ENCODE measurements at places on chromosomes 11 and 22. TPM values are rescaled to one million over a fixed set of nuclear protein-coding genes. Genes with fewer than 3 reads are reported as not detected.

SLC35F2 gene
- 14.0 TPM for polyA plus RNA-seq

TMEM25 gene
- 27.0 TPM for polyA plus RNA-seq

OR52N4 gene
- not detected for polyA plus RNA-seq

SLC17A6 gene
- not detected for polyA plus RNA-seq

RPL3 gene
- polyA plus RNA-seq: 3,002 TPM

ASRGL1 gene
- 50.6 TPM for polyA plus RNA-seq

SLC22A24 gene
- 0.55 TPM for polyA plus RNA-seq

GGTLC2 gene
- 0.26 TPM for polyA plus RNA-seq

APOA1 gene
- polyA plus RNA-seq: 53.5 TPM

GLB1L2 gene
- 19.8 TPM for polyA plus RNA-seq

DDB1 gene
- polyA plus RNA-seq: 225 TPM

FOLH1 gene
- 18.5 TPM for polyA plus RNA-seq

NNMT gene
- polyA plus RNA-seq: 3.0 TPM

DEFB131B gene
- polyA plus RNA-seq: 2.6 TPM

MS4A3 gene
- 0.34 TPM for polyA plus RNA-seq

OAF gene
- 123 TPM for polyA plus RNA-seq

AP1B1 gene
- 48.7 TPM for polyA plus RNA-seq

CCDC87 gene
- polyA plus RNA-seq: 0.23 TPM

TMX2 gene
- 126 TPM for polyA plus RNA-seq

CCDC81 gene
- polyA plus RNA-seq: 1.4 TPM

Measured in left renal pelvis (tissue), 4 donors.